Thoracic aorta (tissue), 2 donors: ENCODE measurements at places on chromosomes 7 and 10. TPM values are rescaled to one million over a fixed set of nuclear protein-coding genes. Genes with fewer than 3 reads are reported as not detected.

DNA sequence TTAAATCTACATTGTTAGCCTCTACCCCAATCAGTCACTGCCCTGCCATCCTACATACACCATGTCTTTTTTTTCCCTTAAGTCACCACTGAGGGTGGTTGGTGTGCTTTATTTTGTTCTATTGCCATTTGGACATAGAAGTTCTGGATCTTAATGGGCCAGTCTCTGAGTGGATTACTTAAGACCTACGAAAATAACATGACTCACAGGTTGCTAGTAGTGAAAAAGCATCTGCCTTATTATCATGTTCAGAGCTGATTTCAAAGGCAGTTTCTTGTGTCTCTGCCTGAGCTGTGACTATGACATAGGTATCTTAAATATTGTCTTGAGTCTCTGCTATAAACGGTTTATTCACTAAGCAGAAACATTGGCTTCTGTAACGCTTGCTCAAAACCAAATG is 410.8 kb downstream of the MDFIC start:
- H3K36me3 ChIP-seq, result no peaks in the 10 kb centered on the region
- no peak overlapping the region for H3K4me3 ChIP-seq
- H3K27me3 ChIP-seq, result no peaks in the 10 kb centered on the region
- H3K4me1 ChIP-seq, result no peaks in the 10 kb centered on the region

DNA sequence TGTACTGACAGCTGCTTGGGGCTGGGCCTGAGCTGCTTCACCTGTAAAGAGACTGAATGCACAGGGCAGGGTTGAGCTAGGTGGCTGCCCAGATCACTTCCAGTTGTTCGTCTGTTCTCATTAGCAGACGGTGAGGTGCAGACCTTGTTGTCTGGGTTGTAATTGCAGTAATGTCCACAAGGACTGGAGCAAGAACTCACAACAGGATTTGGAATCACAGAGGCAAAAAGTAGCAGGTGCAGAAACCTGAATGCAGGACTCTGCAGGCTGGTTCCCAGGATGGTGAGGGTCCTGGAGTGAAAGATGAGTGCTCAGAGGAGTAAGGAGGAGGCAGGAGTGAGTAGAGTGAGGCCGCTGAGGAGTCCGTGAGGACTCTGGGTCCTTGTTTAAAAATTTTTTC is 9.2 kb downstream of the ZSCAN25 start:
- H3K27me3 ChIP-seq, result no peaks in the 10 kb centered on the region
- H3K36me3 ChIP-seq, result peaks cover 83% of the 10 kb centered on the region
- no peak overlapping the region for H3K27ac ChIP-seq
- no peaks in the 10 kb centered on the region for H3K4me1 ChIP-seq
- no peak for DNase-seq

DNA sequence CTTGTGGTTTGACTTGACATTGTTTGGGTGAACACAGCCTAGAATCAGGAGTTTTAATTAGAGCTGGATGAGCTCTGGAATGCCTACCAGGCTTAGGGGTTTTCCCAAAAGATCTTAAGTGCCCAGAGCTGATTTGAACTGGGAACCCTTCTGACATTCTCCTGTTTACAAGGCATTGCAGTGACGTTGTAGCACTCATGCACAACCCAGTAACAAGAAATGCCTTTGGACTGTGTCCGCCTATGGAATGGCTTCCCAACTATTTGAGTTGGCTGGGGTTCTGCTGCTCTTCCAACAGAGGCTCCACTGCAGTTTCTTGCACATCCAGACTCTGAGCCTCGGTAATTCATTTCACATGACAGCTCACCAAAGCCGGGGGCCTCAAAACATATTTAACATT is 76.7 kb upstream of the MKX start:
- no peaks in the 10 kb centered on the region for H3K36me3 ChIP-seq
- peaks cover 4% of the 10 kb centered on the region for H3K4me1 ChIP-seq

DNA sequence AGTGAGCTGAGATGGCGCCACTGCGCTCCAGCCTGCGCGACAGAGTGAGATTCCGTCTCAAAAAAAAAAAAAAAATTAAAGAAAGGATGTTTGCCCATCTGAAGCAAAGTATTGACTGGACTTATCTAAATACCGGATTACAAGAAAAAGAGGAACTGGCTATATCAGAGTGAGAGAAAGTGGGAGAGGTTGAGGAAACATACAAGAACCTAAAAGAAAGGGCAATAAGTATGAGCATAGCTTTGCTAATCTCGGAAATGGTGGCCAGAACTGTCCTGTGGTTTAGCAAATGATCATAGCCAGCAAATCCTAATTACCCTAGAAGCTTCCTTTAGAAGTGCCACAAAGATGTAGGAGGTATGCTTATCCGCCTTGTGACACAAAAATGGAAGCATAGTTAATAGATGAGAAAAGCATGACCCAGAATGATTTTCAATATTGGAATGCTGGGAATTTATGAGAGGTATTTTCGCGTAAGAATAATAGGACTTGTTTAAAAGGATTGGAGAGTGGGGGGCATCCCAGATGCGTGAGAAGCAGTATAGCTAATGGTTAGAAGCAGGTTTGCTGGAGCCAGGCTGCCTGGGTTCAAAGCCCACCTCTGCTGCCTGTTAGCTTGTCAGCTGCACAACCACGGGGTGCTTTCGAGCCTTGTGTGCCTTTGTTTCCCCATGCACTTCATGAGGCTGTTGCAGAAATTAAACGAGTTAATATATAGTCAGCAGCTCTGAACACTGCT is 1.2 kb upstream of the GTPBP4 start:
- no peaks in the 10 kb centered on the region for H3K36me3 ChIP-seq
- H3K27me3 ChIP-seq, result no peaks in the 10 kb centered on the region
- H3K4me1 ChIP-seq, result peaks cover 22% of the 10 kb centered on the region
- H3K4me3 ChIP-seq, result peak overlapping the region; percentile 99
- DNase-seq, result no peak

DNA sequence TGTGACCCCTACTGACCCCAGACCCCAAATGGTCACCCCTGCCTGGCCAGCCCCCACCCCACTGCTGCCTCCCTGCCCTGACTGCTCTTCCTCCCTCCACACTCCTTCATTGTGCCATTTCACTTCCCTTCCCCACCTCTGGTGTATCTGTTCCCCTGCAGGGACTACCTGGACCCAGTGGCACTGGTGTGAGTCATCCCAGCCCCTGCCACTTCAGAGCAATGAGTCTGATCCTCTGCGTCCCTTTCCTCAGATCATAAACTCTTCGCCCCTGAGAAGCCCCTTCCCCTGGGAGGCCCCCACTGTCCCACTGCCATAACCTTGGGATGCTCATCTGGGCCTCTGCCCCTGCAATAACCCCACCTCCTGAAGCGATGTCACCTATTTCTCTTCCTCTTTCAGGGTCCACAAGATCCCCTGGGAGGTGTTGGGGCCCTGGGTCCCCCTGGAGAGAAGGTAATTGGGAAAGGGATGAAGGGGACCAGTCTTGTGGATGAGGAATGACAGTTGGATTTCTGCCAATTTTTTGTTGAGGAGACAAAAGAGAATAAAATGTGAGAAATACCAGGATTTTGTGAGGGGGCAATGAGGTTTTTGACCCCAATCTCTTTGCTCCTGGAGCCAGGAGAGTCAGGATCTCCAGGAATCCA is 19.1 kb upstream of the VOPP1 start:
- peaks cover 7% of the 10 kb centered on the region for H3K4me1 ChIP-seq
- no peaks in the 10 kb centered on the region for H3K36me3 ChIP-seq
- DNase-seq, result no peak
- H3K4me3 ChIP-seq, result no peak overlapping the region
- H3K27me3 ChIP-seq, result no peaks in the 10 kb centered on the region
- no peak overlapping the region for H3K27ac ChIP-seq

DNA sequence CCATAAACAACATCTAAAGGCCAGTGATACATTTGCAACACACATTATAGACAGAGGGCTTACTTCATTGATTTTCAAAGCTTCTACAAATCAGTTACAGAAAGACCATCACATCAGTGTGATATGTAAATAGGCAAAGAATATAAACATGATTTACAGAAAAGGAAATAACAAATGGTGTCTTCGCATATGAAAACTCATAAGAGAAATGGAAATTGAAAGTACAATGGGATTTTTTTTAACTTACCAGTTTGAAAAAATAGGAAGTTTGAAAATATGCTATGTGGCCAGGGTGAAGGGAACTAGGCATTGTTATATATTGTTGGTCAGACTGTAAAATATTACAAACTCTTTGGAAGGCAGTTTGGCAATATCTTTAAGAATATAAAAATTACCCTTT is 27.3 kb downstream of the SEC23IP start:
- no peak for DNase-seq
- peaks cover 39% of the 10 kb centered on the region for H3K36me3 ChIP-seq
- H3K27me3 ChIP-seq, result no peaks in the 10 kb centered on the region
- no peak overlapping the region for H3K4me3 ChIP-seq
- no peaks in the 10 kb centered on the region for H3K4me1 ChIP-seq

DNA sequence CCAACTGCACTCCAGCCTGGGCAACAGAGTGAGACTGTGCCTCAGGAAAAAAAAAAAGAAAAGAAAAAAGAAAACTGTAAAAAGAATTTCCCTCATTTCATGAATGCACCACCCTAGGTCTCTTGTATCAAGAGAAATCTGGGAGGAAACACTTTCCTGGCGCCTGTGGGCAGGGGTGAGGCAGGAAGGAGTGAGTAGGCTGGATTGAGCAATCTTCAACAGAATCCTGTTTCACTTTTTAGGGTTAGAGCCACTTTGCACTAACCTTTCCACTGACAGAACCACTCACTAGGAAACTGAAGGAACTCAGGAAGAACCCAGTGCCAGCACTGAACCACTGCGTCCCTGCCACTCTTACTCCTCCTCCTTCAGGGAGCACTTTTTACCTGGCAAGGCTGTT is 282.1 kb downstream of the CCDC3 start:
- no peak overlapping the region for H3K4me3 ChIP-seq
- H3K4me1 ChIP-seq, result peaks cover 32% of the 10 kb centered on the region
- H3K36me3 ChIP-seq, result no peaks in the 10 kb centered on the region
- H3K27me3 ChIP-seq, result no peaks in the 10 kb centered on the region

DNA sequence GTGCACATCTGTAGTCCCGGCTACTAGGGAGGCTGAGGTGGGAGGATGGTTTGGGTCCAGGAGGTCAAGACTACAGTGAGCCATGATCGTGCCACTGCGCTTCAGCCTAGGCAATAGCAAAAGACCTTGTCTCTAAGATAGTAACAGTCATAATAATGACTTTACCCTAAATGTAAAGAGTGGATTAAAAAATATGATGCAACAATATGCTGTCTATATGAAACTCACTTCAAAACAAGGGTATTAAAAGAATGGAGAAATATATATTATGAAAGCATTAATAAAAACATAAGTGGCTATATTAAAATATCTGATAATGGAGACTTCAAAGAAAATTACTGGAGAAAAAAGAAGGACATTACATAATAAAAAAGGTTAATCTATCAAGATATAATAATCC is 5.7 kb downstream of the GNA12 start:
- H3K27ac ChIP-seq, result no peak overlapping the region
- H3K4me1 ChIP-seq, result peaks cover 22% of the 10 kb centered on the region
- H3K27me3 ChIP-seq, result no peaks in the 10 kb centered on the region
- no peak overlapping the region for H3K4me3 ChIP-seq

GRCh38 chr10:18368273-18368672 is 228.0 kb downstream of the CACNB2 start:
- no peak for DNase-seq
- no peaks in the 10 kb centered on the region for H3K36me3 ChIP-seq
- no peak overlapping the region for H3K27ac ChIP-seq
- H3K27me3 ChIP-seq, result no peaks in the 10 kb centered on the region
- peaks cover 5% of the 10 kb centered on the region for H3K4me1 ChIP-seq

DNA sequence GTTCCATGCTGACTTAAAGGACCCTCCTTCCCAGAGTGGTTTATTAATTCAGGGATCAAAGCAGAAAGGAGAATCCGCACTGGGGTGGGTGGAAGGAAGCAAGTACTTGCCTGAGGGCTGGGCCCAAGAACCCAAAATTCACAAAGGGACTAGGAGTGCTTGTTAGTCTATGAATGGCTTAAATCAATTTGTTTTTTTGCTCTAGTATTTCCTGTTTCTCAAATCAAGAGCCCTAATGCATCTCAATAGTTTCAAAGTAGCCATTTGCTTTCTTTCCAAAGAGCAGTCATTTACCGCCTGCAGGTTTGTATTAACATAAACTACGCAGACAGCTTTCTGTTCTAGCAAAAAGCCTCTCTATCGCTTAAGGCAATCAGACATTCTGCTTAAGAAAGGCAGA is 44.2 kb upstream of the SLC35G1 start:
- no peaks in the 10 kb centered on the region for H3K27me3 ChIP-seq
- H3K4me1 ChIP-seq, result no peaks in the 10 kb centered on the region
- no peak overlapping the region for H3K4me3 ChIP-seq
- no peak for DNase-seq

- no peak for DNase-seq
- peak overlapping the region; percentile 94 for H3K4me3 ChIP-seq
- peaks cover 54% of the 10 kb centered on the region for H3K4me1 ChIP-seq
- peaks cover 36% of the 10 kb centered on the region for H3K36me3 ChIP-seq
- peak overlapping the region; percentile 96 for H3K27ac ChIP-seq
Observed at GRCh38 chr7:100875356-100875751, 451 bp downstream of the SRRT start.

DNA sequence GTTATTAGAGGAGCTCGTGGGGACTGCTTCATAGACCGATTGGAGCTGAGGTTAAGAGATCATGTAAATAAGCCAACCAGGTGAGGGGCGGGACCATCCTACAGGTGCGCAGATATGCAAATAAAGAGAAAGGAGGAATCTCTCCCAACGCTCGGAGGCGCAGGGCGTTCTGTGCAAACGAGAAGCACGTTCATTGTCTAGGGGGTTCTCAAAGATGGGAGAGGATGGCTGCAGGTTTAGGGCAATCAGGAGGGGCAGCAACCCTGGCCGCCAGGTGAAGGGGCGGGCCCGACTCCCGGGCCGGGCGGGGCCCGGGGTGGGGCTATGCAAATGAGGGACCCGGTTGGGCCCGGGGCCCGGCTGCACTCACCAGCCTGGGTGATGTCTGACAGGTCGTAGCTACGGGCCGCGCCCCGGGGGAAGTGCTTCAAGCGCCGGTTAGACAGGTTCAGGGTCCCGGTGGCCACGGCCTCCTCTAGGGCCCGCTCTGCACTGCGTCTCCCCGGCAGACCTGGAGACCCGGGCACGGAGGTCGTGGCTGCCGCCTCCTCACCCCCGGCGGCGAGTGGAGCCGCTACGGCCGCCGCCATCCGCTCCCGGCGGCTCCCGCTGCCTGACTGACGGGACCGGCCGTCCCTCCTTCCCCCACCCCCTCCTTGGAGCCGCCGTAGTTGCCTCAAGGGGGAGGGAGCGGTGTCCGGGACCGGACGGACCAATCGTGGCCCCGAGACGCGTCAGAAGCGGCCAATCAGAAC is at the start of gene LRCH4:
LRCH4 (minus strand) TSS at position 619 of the 755 bp plus-strand sequence; CDS start at position 590, 29 bp downstream.
- peaks cover 13% of the 10 kb centered on the region for H3K36me3 ChIP-seq
- peak within 1 kb of the TSS; percentile 94 for H3K4me3 ChIP-seq
- H3K27me3 ChIP-seq, result no peaks in the 10 kb centered on the region
- no peak for DNase-seq
- H3K27ac ChIP-seq, result peak within 1 kb of the TSS; percentile 85
- H3K4me1 ChIP-seq, result peaks cover 35% of the 10 kb centered on the region

GRCh38 chr7:137243741-137244140 is 99.8 kb downstream of the PTN start:
- H3K4me3 ChIP-seq, result no peak overlapping the region
- no peaks in the 10 kb centered on the region for H3K4me1 ChIP-seq
- H3K27ac ChIP-seq, result no peak overlapping the region
- H3K36me3 ChIP-seq, result no peaks in the 10 kb centered on the region
- DNase-seq, result no peak

- H3K27me3 ChIP-seq, result no peaks in the 10 kb centered on the region
- peak overlapping the region; percentile 55 for H3K27ac ChIP-seq
Observed at GRCh38 chr10:28841625-28842024, 164.3 kb downstream of the BAMBI start.

GRCh38 chr7:18508443-18509427 is 13.2 kb downstream of the HDAC9 start:
- H3K27me3 ChIP-seq, result no peaks in the 10 kb centered on the region
- H3K4me3 ChIP-seq, result peak overlapping the region; percentile 64
- H3K36me3 ChIP-seq, result no peaks in the 10 kb centered on the region

The CDC14C gene
- total RNA-seq, result not detected

The GARIN1A gene
- total RNA-seq, result 0.81 TPM

The CPA4 gene
- not detected for total RNA-seq

The ASB10 gene
- not detected for total RNA-seq
